ENCODE measurements at places on chromosomes 11 and 22.

- DNase-seq, result no peak
These were observed 11.5 kb upstream of the YWHAH start for GRCh38 chr22:31932863-31933262.

- DNase-seq, result no peak
These were observed 52.7 kb downstream of the LINC01488 start for GRCh38 chr11:69534166-69534530.

DNA sequence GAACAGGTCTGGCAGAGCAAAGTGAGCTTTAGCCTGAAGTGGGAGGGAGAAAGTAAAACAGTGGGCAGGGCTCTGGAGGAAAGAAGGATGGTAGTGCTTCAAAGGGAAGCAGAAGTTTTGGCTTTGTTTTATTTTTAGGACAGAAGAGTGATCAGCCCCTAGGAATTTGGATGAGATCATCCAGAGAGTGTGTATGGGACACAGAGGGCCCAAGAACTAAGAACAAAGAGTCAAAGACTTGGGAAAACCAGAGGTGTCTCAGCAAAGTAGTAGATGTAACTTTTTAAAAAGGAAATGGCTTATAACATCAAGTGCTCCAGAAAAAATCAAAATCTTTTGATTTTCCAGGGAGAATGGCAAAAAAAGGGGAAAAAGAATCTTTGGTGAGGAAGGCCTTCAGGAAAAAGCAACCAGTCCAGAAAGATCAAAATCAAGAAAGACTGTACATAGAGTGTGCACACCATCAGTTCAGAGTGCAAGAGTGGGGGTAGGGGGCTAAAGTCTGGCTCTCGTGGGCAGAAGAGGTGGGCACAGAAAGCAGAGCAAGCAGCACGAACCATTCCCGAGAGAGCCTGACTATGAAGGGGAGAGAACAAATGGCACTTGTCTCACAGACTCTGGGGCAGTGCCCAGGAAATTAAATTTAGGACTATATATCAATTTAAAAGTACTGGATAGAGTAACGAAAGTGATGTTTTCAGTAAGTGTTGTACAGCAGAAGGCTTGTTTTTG is 30.0 kb downstream of the MAPK1 start:
- no peak for DNase-seq

- no peak for DNase-seq
These were observed 108.2 kb upstream of the ARHGAP42 start for GRCh38 chr11:100578831-100579311.

- DNase-seq, result no peak
These were observed 46.8 kb downstream of the TBX1 start for GRCh38 chr22:19807161-19807913.

DNA sequence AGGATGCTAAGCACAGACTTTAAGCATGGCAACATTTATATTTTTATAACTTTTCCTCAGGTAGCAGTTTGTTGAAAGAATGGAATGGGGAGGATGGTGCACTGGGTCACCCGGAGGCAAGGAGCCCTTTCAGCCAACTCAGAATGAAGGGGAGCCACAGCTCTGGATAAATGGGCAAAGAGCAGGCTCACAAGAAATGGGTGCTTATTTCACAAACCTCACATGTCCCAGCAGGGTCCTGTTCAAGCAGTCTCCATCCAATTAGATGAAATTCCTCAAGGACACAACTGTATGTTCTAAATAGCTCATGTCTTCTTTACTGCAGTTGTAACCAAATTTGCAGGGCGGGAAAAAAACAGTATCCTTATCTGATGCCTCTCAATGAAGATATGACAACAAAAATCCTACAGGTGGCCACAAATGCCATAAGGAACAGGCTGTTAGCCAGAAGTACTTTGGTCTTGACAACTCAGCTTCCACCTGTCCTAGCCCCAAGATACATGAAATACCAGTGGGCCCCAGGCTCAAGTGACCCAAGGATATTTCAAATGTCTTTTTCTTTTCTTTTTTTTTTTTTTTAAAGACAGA is 48.2 kb downstream of the MAPK1 start:
- no peak for DNase-seq

DNA sequence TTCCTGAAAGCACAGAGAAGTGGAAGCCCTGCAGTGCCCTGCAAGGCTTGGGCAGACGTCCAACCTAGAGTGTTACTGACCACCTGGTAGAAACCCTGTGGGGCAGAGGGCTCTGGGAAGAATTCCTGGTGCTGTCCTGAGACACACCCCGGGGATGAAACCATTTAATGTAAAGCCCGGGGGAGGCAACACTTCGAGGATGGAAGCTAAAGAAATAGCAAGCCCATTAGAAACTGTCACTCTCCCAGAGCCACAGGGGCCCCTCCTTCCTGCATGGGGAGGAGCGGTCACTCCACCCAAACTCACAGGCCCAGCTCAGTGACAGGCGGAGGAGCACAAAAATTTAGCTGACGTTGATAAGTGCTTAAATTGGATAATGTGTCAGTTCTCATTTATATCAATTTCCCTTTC is 57.6 kb downstream of the NRXN2 start:
- no peak for DNase-seq

DNA sequence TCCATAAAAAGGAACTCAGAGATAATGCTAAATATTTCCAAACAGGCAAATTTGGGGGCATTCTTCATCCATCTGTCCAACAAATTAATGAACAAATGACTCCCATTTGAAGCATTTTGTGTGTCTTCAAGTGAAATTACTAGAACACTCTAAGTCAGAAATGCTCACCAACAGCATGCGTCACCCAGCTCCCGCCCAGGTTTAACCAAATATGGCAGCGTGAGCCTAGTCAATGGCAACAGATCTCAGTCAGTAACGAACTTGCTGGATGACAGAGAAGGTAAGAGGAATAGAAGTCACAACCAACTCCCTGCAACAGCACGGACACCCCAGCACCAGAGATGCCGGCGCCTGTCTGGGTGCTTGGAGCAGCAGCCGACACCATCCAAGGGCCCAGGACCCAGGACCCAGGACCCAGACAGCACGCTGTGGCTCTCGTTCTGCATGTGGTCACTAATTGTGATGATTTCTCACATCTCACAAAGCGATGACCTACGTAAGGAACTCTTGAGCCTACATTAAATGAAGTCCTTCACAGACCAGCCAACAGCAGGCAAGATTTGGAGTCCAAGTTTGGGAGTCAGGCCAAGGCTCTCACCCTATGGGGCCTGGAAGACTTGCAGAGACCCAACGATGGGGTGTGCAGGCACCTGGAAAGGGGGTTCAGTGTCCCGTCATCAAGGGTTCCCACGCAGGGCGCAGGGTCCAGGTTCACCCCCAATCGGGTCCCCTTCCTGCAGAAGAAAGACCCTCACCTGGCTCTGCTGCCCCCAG is 556.9 kb downstream of the BRD1 start:
- no peak for DNase-seq

- no peak for DNase-seq
These were observed 22.4 kb downstream of the XRRA1 start for GRCh38 chr11:74926304-74927030.

DNA sequence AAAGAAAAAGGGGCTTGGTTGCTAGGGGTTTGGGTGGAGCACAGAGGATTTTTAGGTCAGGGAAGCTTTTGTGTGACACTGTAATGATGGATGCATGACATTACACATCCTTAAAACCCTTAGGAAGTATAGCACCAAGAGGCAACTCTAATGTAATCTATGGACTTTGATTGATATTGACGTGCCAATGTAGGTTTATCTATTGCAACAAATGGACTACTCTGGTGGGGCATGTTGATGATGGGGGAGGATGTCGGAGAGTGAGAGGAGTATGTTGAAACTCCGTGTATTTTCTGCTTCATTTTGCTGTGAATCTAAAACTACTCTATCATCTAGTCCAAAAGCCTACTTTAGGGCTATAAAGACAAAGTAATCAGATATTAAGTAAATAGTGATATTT is 72.3 kb upstream of the PAX6 start:
- DNase-seq, result no peak

DNA sequence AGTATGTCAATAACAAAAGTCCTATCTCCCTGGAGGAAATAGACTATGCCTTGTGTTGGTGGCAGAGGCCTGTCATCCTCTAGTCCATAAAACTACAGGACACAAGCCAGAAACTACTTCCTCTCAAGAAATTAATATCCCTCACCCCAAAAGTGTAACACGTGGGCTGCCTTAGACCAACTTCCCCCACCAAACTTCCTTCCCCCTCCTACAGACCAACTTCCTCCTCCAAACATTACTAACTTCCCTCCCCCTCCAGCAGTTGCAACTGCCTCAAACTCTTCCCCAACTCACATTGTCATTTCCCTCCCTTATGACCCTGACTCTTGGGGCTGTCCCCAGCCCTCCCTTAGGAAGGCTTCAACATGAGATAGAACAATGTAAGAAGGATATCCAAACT is 6.3 kb downstream of the OR52K2 start:
- no peak for DNase-seq
